ENCODE measurements at places on chromosomes 11 and 22.

GRCh38 chr11:119384332-119384731 lies 2.8 kb upstream of the USP2 start:
- no peak for DNase-seq

DNA sequence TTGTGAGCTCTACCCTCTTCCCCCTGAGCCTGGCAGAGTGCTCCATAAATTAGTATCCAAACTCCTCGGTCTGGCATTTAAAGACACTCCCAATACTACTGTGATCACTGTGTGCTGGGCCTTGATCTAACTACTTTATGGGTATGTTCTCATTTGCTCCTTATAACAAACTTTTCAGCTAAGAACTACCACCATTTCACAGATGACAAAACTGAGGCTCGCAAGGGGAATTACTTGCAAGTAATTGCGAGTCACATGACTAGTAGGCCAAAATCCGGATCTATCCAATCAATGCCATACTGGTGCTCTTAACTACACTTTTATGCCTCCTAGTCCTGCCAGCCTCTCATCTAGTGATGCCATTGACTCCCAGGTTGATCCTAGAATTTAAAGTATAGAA lies 3.6 kb downstream of the THOC5 start:
- no peak for DNase-seq

- DNase-seq = no peak
These were observed 7.6 kb upstream of the CHADL start for GRCh38 chr22:41248314-41248713.

DNA sequence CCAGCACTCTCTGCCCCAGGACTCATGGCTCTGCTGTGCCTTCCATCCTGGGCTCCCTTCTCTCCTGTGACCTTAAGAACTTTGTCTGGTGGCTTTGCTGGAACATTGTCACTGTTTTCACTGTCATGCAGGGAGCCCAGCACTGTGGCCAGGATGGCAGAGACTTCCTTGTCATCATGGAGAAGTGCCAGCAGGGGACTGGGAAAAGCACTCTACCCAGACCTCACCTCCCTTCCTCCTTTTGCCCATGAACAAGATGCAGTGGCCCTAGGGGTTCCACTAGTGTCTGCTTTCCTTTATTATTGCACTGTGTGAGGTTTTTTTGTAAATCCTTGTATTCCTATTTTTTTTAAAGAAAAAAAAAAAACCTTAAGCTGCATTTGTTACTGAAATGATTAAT lies 2.9 kb upstream of the TTC36 start:
- no peak for DNase-seq

GRCh38 chr11:111229604-111230003 lies 15.9 kb upstream of the POU2AF2 start:
- no peak for DNase-seq

DNA sequence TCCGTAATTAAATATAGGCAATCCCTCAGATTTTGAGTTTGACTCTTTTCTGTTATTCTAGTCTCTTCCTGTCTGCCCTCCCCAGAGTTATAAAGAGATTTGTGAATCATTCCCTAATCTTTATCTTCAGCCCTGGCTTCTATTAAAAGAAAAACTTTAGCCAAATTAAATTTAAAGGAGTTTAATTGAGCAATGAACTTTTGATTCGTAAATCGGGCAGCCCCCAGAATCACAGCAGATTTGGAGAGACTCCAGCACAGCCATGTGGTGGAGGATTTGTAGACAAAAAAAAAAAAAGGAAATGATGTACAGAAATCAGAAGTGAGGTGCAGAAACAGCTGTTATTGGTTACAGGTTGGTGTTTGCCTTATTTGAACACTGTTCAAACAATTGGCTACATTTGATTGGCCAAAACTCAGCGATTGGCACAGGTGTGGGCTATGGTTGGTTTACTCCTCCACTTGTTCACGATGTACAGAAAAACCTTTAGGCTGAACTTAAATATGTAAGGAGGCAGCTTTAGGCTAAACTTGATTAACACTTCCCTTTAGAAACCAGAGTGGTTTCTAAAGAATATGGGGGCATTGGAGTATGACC lies 2.3 kb upstream of the ALKBH8 start:
- DNase-seq = no peak

- no peak for DNase-seq
These were observed 57.6 kb downstream of the FBXO7 start for GRCh38 chr22:32531931-32532819.

DNA sequence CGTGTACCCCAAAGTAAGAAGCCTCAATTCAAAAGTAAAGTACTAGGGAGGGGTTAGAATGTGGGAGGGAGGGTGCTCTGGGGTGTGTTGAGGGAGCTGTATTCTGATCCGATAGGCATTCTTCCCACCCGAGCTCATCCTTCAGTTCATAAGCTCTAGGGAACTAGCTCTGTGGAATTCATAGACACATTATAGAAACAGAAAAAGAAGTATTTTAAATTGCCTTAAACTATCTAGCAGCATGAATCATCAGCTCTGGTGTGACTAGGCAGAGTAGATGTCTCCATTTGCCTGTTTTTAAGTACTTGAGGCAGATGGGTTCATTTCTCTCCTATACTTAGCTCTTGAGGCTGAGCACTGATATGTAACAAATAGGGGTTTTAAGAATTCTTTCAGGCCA lies 7.3 kb upstream of the SGSM3 start:
- no peak for DNase-seq

GRCh38 chr11:117905524-117905923 lies 23.7 kb downstream of the TMPRSS13 start:
- no peak for DNase-seq

DNA sequence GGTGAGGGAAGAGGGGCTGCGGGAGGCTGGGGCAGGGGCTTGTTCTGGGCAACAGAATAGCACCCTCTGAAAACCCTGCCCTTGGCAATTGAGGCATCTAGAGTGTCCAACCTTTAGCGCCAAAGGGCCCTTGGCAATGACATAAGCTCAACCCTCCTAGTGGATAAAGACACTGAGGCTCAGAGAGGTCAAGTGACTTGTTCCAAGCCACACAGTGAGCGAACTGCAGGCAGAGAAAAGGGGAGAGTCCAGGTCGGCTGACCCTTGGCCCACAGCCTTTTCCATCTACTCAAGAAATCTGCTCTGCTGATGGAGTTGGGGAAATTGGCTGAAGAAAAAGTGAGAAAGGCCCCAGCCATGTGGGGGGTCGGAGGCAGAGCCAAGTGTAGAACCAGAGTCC lies 2.9 kb downstream of the SEC14L2 start:
- DNase-seq = no peak

DNA sequence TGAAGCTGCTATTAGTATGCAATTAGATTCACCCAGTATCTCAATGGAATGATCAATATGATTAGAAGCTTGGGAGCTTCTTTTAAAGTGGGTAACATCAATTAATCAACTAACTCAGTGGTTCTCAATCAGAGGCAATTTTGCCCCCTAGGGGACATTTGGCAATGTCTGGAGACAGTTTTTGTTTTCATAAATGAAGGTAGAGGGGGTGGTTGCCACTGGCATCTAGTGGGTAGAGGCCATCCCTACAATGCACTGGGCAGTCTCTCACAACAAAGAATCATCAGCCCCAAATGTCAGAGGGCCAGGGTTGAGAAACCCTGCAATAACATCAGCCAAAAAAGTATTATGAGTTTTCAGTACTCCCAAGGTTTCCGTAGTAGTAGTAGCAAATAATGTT lies 5.9 kb upstream of the AMOTL1 start:
- DNase-seq = no peak

GRCh38 chr11:119964136-119965025 lies 173.5 kb downstream of the TRIM29 start:
- DNase-seq = no peak

DNA sequence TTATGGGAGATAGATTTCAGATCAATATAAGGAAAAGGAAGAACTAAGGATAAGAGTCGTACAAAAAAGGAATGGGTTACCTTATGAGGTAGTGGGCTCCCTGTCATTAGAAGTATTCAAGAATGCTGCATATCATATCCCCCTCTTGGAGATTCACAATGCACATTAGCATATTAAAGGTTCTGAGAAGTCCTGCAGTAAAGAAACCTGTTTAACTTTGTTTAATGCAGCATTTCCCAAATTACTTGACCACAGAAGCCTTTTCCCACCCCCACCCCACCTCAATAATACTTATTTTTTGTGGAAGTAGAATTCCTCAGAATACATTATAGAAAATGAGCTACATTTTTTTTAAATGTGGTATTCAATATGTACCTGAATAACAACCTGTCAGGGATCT lies 30.9 kb downstream of the PHF21A start:
- DNase-seq = no peak

DNA sequence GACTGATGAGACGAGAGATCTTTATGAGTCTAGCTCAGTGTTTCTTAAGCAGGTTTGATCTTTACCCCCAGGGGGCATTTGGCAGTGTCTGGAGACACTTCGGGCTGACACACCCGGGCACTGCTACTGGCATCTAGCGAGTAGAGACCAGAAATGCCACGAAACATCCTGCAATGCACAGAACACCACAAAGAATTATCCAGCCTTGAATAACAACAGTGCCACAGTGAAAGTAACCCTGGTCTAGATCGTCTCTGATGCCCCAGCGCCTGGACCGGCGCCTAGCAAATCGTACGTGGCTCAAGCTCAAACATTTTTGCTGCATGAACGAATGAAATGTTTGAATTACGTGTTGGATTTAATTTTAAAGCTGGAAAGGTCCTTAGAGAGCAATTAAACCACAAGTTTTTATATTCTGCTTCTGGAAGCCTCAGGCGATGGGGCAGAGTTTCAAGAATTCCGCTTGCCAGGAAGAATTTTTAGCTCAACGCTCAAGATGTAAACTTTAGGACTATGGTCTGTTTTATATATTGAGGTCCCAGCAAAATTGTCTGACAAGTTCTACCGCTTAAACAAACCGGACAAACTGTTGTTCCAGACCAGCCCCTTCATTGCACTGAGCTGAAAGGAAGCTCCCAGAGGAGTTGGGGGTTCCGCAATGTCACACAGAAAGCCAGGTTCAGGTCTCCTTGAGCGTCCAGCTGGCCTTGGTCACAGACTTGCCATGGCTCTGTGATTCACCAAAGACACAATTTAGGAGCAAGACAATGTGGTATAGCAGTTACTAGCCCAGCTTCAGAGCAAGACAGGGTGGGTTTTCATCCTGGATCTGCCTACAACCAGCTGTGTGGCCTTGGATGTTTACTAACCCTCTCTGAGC lies 44.2 kb upstream of the SMTN start:
- DNase-seq = no peak

DNA sequence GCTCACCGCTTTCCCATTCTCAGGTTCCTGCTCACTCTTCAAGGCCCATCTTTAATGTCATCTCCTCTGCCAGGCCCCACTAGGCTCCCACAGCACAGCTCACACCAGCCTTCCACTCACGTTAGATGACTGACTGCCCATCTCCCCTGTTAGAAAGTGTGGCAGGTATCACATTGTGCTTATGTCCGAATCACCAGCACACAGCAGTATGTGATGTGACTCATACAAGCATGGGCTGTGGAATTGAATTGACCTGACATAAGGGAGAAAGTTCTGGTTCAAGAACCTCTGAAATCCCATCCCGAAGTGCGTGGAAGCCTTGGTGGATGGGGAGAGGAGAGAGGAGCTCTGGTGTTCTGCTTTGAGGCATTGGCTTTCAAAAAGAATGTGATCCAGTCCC lies 6.5 kb downstream of the VSTM5 start:
- DNase-seq = no peak

Measured in stimulated activated CD8-positive, alpha-beta memory T cell treated with anti-CD3 and anti-CD28 coated beads, Interleukin-15, amount 100 ng/mL, for 48 hours (primary cell).